ENCODE measurements at places on chromosomes 1 and 21. TPM values are rescaled to one million over a fixed set of nuclear protein-coding genes. Genes with fewer than 3 reads are reported as not detected.

- H3K27ac ChIP-seq, result no peak overlapping the region
- H3K36me3 ChIP-seq, result no peaks in the 10 kb centered on the region
- no peak overlapping the region for H3K4me3 ChIP-seq
Measured at GRCh38 chr1:37094302-37094701, 60.0 kb upstream of the GRIK3 start.

DNA sequence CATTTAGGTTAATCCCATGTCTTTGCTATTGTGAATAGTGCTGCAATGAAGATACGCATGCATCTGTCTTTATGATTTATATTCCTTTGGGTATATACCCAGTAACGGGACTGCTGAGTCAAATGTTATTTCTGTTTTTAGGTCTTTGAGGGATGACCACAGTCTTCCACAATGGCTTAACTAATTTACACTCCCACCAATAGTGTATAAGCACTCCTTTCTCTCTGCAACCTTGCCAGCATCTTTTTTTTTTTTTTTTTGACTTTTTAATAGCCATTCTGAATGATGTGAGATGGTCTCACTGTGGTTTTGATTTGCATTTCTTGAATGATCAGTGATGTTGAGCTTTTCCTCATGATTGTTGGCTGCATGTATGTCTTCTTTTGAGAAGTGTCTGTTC is 33.5 kb downstream of the ASH1L start:
- no peaks in the 10 kb centered on the region for H3K27me3 ChIP-seq
- H3K4me3 ChIP-seq, result peak overlapping the region; percentile 32
- H3K4me1 ChIP-seq, result peaks cover 6% of the 10 kb centered on the region
- H3K36me3 ChIP-seq, result no peaks in the 10 kb centered on the region

IGSF8 gene
- total RNA-seq, result 40.9 TPM

CRNN gene
- total RNA-seq, result not detected

GRCh38 chr21:15797577-15798363 is 68.0 kb downstream of the USP25 start:
- H3K4me1 ChIP-seq, result no peaks in the 10 kb centered on the region
- H3K27ac ChIP-seq, result no peak overlapping the region
- no peak for DNase-seq
- no peak overlapping the region for H3K4me3 ChIP-seq

TUFT1 gene
- total RNA-seq, result 12.9 TPM

DNA sequence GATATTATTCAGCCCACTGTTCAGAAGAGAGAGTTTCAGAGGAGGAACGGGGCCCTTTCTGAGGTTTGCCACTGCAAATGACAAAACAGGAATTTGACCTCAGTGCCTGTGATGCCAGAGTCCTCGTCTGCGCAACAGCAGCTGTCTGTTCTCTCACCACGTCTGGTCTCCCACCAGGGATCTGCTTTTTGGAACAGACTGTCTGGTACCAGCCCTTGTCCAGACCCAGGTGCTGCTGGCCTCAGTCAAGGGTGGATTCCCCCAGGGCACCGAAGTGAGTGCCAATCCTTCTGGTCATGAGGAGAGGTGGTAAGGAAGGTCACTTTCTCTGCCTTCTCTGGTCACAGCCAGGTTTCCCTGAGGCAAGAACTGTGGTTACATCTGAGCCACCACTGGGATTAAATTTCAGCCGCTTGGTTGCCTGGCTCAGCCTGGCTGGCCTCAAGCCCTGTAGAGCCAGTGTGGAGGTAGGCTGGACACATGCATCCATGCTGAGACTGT is 2.3 kb upstream of the BCAN start:
- peaks cover 5% of the 10 kb centered on the region for H3K4me1 ChIP-seq
- DNase-seq, result peak; percentile 37
- H3K4me3 ChIP-seq, result no peak overlapping the region
- no peaks in the 10 kb centered on the region for H3K36me3 ChIP-seq

DNA sequence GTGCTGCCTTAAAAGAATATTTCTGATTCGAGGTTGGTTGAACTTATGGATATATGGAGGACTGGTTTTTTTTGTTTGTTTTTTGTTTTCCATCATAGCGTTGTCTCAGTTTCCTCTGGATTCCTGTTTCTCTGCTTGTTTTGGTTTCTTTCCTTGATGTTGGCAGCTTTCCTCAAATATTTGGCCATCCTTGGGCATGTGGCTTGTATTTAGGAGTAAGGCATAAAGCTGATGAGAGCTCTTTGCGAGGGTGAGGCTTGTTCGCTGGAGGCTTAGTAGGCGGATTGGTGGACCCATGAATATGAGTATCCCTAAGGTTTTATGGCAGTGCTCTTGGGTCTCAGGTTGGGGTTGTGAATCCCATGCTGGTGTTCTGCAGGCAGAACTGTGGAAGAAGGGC is 22.9 kb downstream of the DYRK1A start:
- no peaks in the 10 kb centered on the region for H3K4me1 ChIP-seq
- DNase-seq, result no peak
- H3K4me3 ChIP-seq, result no peak overlapping the region
- H3K27ac ChIP-seq, result no peak overlapping the region
- H3K36me3 ChIP-seq, result no peaks in the 10 kb centered on the region

DNA sequence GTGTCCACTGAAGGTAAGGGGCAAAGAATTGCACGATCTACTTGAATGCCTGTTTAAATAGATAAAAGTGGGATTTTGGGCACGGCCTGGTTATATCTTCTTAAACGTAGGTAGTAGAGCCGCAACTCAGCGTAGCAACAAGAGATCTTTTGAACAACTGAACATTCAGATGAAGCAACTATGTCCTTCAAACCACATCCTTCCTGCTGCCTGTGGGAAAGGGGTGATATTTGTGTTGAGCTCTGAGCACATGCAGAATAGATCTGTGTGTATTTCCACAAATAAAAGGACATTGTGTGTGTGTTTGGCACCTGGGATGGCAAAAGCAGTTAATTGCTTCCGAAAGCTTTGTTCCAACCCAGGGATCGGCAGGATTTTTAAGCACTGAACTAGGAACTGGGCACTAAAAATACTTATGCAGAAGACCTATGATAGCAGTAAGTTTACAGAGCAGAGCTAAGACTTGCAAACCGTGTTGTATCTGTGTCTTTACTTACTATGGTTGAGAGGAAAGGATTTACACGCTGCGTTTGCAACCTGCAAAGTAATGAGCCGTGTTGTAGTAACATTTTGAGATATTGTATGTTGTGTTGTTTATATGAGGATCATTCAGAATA is 333.4 kb downstream of the CHRM3 start:
- H3K27ac ChIP-seq, result no peak overlapping the region
- no peaks in the 10 kb centered on the region for H3K36me3 ChIP-seq
- DNase-seq, result no peak
- H3K4me1 ChIP-seq, result no peaks in the 10 kb centered on the region
- H3K4me3 ChIP-seq, result no peak overlapping the region

DNA sequence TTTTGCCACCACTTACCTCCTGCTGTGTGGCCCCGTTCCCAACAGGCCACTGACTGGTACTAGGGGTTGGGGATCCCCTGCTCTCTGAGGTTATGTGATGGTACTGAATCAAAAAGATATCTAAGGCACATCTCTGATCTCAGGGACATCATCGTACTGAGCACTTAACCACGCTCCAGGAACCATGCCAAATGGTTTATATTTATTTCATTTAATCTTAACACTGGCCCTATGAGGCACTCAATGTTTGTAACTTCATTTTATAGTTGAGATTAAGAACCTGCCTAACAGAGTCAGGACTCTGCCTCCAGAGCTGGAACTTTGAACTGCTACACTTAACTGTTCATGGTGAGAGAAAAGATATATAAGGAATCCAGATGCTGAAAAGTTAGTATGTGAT is 98.0 kb upstream of the HP1BP3 start:
- no peaks in the 10 kb centered on the region for H3K36me3 ChIP-seq
- DNase-seq, result no peak
- H3K27me3 ChIP-seq, result no peaks in the 10 kb centered on the region
- H3K4me3 ChIP-seq, result no peak overlapping the region
- no peaks in the 10 kb centered on the region for H3K4me1 ChIP-seq
- H3K27ac ChIP-seq, result no peak overlapping the region

DNA sequence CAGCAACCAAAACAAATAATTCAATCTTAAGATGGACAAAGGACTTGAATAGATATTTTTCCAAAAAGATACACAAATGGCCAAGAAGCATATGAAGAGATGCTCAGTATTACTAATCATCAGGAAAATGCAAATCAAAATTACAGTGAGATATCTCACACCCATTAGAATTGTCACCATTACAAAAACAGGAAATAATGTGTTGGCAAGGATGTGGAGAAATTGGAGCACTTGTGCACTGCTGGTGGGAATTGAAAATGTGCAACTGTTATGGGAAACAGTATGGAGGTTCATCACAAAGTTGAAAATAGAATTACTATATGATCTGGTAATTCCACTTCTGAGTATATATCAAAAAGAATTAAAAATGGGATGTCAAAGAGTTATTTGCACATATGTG is 83.2 kb downstream of the SH3GLB1 start:
- no peak for DNase-seq
- H3K4me1 ChIP-seq, result no peaks in the 10 kb centered on the region
- no peaks in the 10 kb centered on the region for H3K36me3 ChIP-seq
- H3K27me3 ChIP-seq, result no peaks in the 10 kb centered on the region
- H3K27ac ChIP-seq, result no peak overlapping the region

DNA sequence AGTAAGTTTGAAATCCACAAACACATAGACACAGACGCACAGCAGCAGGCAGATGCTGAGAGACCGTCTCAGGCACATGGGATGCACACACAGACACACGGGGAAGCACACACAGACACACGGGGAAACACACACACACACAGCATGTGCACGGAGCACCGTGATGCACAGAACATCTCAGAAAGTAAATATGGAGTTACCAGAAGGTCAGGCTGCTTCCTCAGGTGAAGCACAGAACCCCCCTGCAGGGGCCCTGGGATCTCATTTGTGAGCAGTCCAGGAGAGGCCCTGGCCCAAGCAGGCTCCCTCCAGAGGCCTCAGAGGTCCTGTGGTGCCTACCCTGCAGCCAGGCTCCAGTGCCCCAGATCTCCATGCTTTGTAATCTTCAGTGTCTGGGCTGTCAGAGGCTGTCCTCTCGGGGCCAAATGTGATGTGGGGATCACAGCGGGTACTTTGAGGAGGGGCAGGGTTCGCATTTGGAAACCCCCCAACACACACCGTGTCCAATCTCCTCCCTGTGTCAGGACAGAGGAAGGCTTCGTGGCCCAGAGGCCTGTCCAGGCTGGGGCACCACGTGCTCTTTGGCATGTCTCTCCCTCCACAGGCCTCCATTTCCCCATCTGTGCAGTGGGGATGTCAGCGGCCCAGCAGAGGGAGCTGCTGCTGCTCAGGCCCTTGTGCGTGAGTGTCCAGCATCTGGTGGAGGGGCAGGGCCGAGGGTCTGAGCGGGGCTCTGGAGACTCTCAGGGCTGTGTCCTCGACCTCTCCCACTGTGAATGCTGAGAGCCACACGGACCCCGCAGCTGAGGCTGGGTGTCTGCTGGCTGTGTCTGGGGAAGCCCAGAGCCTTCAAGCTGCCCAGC is 23.0 kb upstream of the PRSS38 start:
- H3K4me3 ChIP-seq, result no peak overlapping the region
- no peak for DNase-seq
- no peaks in the 10 kb centered on the region for H3K27me3 ChIP-seq
- no peaks in the 10 kb centered on the region for H3K36me3 ChIP-seq

ATP1A4 gene
- total RNA-seq, result 0.19 TPM

CBR3 gene
- 2.6 TPM for total RNA-seq

GRCh38 chr1:198563583-198563982 is 23.1 kb upstream of the ATP6V1G3 start:
- H3K36me3 ChIP-seq, result no peaks in the 10 kb centered on the region
- DNase-seq, result no peak
- H3K27me3 ChIP-seq, result no peaks in the 10 kb centered on the region
- no peaks in the 10 kb centered on the region for H3K4me1 ChIP-seq
- no peak overlapping the region for H3K27ac ChIP-seq

DNA sequence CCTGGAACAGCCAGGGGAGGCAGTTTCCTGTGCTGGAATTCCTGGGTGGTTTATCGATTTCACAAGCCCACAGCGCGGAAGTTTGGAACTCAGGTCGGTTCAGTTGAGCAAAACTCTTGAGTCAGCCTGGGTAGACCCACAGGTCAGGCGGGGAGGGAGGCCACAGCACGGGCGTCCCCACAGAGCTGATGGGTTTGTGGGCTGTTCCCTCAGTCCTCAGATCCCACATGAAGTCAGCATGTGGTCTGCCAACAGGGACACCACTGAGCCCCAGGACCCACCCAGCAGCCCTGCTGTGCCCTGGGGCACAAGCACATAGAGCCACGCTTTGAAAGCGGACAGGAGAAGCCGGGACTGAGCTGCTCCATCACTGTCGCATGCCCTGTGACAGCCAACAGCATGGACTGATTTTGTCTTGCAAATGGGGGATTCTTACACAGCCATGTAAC is 17.4 kb downstream of the BMP8A start:
- no peak overlapping the region for H3K27ac ChIP-seq
- no peaks in the 10 kb centered on the region for H3K27me3 ChIP-seq
- H3K4me1 ChIP-seq, result no peaks in the 10 kb centered on the region
- no peaks in the 10 kb centered on the region for H3K36me3 ChIP-seq
- H3K4me3 ChIP-seq, result no peak overlapping the region
- DNase-seq, result no peak

AMY1C gene
- not detected for total RNA-seq

GRCh38 chr1:52530563-52531144 is 22.2 kb downstream of the TUT4 start:
- H3K4me1 ChIP-seq, result no peaks in the 10 kb centered on the region
- no peak overlapping the region for H3K27ac ChIP-seq
- H3K4me3 ChIP-seq, result no peak overlapping the region
- no peaks in the 10 kb centered on the region for H3K27me3 ChIP-seq
- no peak for DNase-seq

LINGO4 gene
- total RNA-seq, result 0.41 TPM

DNA sequence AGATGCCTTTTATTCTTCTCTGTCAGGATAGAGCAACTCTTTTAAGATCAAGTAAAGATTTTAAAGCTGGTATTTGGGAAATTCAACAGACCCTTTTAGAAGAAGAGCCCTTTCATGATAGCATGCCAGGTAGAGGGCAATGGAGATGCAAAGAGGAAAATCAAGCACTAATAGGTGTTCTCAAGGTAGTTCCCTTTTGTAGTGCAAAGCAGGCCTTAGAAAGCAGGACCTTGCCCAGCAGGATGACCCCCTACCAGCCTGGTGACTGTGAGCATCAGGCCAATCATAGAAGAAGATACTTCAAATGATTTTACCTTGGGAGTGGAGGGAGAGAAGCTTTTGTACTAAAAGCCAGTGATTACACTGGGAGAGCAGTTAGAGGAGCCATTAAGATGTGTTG is 381.4 kb upstream of the ZRANB2 start:
- H3K27ac ChIP-seq, result no peak overlapping the region
- DNase-seq, result no peak
- no peaks in the 10 kb centered on the region for H3K4me1 ChIP-seq
- H3K4me3 ChIP-seq, result no peak overlapping the region
- H3K27me3 ChIP-seq, result no peaks in the 10 kb centered on the region
- no peaks in the 10 kb centered on the region for H3K36me3 ChIP-seq

- no peaks in the 10 kb centered on the region for H3K36me3 ChIP-seq
- DNase-seq, result no peak
- H3K4me1 ChIP-seq, result peaks cover 2% of the 10 kb centered on the region
- H3K4me3 ChIP-seq, result no peak overlapping the region
- no peak overlapping the region for H3K27ac ChIP-seq
- peaks cover 10% of the 10 kb centered on the region for H3K27me3 ChIP-seq
Measured at GRCh38 chr1:228064296-228064695, 18.2 kb upstream of the ARF1 start.

- no peaks in the 10 kb centered on the region for H3K27me3 ChIP-seq
- DNase-seq, result no peak
- H3K4me1 ChIP-seq, result no peaks in the 10 kb centered on the region
- H3K27ac ChIP-seq, result no peak overlapping the region
Measured at GRCh38 chr1:181190364-181191035, 102.0 kb downstream of the IER5 start.

Data from kidney (tissue), 22 donors.